AG04449 (cell line): ENCODE measurements at places on chromosomes 2 and 18.

DNA sequence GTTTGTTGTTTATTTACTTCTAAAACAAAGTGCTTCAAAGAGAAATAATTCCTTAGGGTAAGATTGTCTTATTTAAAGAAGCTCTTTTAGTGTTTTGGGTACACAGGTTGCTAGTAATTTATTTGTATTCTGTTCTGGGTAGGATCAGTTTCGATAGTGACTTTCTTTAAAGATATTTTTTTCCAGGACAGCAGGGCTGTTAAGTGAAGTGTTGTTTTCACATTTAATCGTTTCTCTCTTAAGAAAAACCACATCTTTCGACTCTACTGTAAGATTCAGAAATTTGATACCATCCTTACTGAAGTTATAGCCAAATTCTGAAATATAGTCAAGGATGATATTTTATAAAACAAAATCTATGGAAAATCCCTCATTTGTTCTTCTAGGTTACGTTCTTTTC is 17.8 kb downstream of the TNFRSF11A start:
- no peak for DNase-seq

GRCh38 chr2:176653479-176654443 is 384.5 kb downstream of the MTX2 start:
- no peak for DNase-seq

DNA sequence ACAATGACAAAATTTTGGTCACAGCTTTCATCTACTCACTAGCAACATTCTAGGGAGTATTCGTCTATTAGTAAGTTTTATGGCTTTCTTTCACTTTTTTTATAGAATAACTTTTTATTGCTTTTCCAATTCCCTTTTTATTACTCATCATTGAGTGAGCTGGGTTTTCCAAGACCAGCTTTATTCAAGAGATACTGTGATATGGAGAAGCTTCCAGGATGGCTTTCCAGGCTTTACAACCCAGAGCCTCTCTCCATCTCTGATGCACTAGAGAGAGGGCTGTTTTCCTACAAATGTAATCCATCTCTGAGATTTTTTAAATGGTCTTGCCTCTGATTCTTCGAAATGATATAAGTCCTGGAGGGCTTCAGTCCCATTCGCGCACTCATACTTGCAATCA is 118.3 kb downstream of the LDLRAD4 start:
- DNase-seq = no peak

DNA sequence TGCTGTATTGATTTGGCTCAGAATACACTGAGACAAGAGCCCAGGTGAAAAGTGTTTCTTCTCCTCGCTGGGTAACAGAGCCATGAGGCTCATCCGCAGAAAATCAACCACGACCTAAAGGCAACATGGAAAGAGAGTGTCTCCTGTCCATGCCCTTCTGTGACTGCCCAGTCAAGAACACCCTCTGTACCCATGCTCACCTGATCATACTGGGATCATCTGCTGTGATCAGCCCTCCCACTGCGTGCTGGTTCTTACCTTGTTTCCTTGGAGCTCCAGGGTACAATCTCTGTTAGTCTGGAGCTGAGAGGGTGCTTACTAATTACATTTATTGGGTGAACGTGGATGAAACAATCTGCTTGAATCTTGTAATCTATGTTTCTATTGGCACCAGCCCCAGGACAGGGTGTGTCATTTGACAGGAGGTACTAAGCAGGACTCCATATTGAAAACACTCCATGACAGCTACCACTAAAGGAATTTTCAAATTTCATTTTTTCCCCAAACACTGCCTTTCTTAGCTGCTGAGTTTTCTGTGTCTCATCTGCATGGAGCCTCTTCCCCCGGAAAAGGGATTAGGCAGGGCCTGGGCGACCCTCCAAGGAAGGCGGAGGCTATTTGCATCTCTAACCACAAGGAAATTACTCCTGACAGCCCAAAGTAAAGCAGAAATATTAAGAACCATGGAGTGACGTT is 39.7 kb upstream of the GRP start:
- DNase-seq = peak; percentile 34

GRCh38 chr2:146748046-146748445 is 1096.8 kb upstream of the ACVR2A start:
- DNase-seq = no peak

DNA sequence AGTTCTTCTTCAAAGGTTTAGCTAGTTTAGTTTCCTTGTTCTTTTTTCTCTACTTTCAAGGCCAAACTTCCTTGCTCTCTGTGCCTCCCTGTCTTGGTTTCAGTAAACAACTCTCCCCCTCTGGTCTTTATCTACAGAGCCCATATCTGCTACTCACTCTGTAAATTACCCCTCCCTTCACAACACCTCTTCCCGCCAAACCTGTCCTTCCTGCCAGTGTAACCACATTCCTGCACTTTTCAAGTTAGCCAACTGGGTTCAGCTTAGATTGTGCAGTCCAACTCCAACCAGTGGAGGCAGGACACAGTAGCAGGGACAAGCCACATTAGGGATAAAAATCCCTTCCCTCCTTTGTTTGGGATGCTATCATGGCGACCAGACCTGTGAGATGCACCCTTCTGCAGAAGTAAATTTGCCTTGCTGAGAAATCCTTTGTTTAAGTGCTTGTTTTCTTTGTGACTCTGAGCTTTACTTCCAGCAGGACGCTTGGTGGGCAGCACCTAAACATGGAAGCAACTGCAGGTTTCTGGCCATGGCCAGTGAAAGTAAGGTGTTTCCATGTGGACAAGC is 706.0 kb downstream of the KCNJ3 start:
- no peak for DNase-seq

DNA sequence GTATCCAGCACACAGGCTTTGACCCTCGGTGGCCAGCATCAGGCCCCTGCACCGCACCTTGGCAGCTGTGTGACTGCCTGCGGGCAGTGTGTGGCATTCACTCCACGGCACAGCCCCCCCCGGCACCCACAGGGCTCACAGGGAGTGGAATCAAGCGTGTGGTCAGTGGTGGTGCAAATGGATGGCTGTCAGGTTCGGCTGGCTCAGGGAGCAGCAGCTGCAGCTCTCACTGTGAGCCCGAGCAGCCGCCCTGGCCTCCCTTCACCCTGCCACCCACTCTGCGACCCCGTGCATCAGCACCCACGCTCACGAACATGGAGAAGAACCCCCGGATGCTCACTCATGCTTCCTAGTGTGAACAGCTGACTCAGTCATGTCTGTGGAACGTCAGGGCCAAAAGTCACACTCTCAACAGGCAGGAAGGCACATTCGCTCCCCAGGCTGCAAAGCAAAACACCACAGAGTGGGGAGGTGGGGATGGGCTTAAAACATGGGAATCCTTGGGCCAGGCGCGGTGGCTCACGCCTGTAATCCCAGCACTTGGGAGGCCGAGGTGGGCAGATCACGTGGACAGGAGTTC is 41.5 kb upstream of the GPC1 start:
- no peak for DNase-seq

- DNase-seq = no peak
Observed at GRCh38 chr2:235773188-235773928, 279.5 kb downstream of the AGAP1 start.

GRCh38 chr2:223797811-223798721 is 39.3 kb downstream of the AP1S3 start:
- no peak for DNase-seq

- peak; percentile 99 for DNase-seq
Observed at GRCh38 chr2:237223201-237223861, 137.6 kb downstream of the COPS8 start.
